ENCODE measurements at places on chromosomes 1 and 21.
A peak's percentile ranks its signal among the peaks of the same experiment; 100 is the strongest.

- no peak for DNase-seq
Observed at GRCh38 chr1:8364528-8365442, 46.9 kb downstream of the SLC45A1 start.

GRCh38 chr1:99252630-99253029 is 11.7 kb upstream of the PLPPR4 start:
- DNase-seq: no peak

- peak; percentile 33 for DNase-seq
Observed at GRCh38 chr1:11893907-11894251, 32.3 kb downstream of the KIAA2013 start.

GRCh38 chr1:56106531-56107274 is 472.7 kb downstream of the PLPP3 start:
- DNase-seq: no peak

- DNase-seq: peak; percentile 79
Observed at GRCh38 chr1:28259934-28260802, 850 bp downstream of the SESN2 start.

DNA sequence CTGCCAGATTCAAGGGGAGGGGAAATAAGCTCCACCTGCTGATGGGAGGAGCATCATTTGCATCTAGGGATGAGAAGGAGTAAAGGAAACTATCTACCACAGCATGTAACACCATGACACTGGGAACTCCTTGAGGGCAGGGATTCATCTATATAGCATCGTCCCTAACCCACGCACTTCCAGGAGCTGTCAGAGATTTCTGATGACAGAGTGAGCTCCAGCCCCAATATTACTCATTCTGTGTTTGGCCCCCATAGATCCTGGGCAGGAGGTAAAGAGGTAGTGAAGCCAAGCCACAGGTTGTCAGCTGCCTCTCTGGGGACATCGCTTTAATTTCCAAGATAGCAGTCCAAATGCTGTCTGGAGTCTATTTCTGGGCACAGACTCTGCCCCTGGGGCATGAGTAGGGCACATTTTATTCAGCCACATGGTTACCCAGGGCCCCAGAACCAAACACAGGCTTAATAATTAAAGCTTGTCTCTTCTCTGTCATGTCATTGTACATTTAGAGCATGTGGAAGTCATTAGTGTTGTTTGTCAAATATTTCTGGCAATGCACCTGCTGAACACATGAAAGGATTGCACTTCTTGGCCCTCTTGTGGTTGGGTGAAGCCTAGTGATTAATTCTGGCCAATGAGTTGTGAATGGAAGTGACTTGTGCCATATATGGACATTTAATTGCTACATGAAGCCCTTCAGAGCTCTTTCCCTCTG is 105.9 kb upstream of the POU3F1 start:
- peak; percentile 54 for DNase-seq

DNA sequence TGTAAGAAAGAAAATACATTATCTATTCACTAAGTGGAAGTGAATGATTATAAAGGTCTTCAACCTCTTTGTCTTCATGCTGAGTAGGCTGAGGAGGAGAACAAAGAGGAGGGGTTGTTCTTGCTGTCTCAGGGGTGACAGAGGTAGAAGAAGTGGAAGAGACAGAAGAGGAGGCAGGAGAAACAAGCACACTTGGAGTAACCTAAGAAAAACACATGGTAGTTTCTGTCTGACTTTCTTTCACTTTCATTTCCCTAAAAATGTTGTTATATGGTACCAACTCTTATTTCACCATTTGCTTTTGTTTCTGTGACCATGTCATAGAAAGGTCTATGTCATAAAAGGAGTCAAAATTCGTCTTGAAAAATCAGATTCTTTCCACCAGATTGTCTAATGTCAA is 696.6 kb upstream of the BRINP3 start:
- no peak for DNase-seq
